ENCODE measurements at places on chromosomes 5 and 9.

GRCh38 chr5:60510049-60510448 is 189.9 kb downstream of the DEPDC1B start:
- no peaks in the 10 kb centered on the region for H3K27me3 ChIP-seq
- H3K4me3 ChIP-seq, result no peak overlapping the region
- no peaks in the 10 kb centered on the region for H3K4me1 ChIP-seq
- DNase-seq, result no peak
- no peak overlapping the region for H3K27ac ChIP-seq

GRCh38 chr9:80134487-80134886 is 562.7 kb downstream of the TLE4 start:
- no peak for DNase-seq
- H3K4me3 ChIP-seq, result no peak overlapping the region
- H3K27me3 ChIP-seq, result no peaks in the 10 kb centered on the region
- no peaks in the 10 kb centered on the region for H3K4me1 ChIP-seq
- H3K27ac ChIP-seq, result no peak overlapping the region

- no peak overlapping the region for H3K4me3 ChIP-seq
- no peaks in the 10 kb centered on the region for H3K36me3 ChIP-seq
- DNase-seq, result no peak
Measured at GRCh38 chr5:25544652-25545249, 900.0 kb upstream of the CDH10 start.

GRCh38 chr5:15256485-15256884 is 243.5 kb upstream of the FBXL7 start:
- no peak overlapping the region for H3K27ac ChIP-seq
- H3K4me3 ChIP-seq, result no peak overlapping the region
- no peaks in the 10 kb centered on the region for H3K4me1 ChIP-seq
- DNase-seq, result no peak
- H3K27me3 ChIP-seq, result no peaks in the 10 kb centered on the region
- H3K36me3 ChIP-seq, result no peaks in the 10 kb centered on the region

- DNase-seq, result no peak
- no peaks in the 10 kb centered on the region for H3K36me3 ChIP-seq
- H3K4me3 ChIP-seq, result no peak overlapping the region
- no peaks in the 10 kb centered on the region for H3K4me1 ChIP-seq
- no peak overlapping the region for H3K27ac ChIP-seq
Measured at GRCh38 chr5:81759632-81760005, 8.7 kb upstream of the SSBP2 start.

DNA sequence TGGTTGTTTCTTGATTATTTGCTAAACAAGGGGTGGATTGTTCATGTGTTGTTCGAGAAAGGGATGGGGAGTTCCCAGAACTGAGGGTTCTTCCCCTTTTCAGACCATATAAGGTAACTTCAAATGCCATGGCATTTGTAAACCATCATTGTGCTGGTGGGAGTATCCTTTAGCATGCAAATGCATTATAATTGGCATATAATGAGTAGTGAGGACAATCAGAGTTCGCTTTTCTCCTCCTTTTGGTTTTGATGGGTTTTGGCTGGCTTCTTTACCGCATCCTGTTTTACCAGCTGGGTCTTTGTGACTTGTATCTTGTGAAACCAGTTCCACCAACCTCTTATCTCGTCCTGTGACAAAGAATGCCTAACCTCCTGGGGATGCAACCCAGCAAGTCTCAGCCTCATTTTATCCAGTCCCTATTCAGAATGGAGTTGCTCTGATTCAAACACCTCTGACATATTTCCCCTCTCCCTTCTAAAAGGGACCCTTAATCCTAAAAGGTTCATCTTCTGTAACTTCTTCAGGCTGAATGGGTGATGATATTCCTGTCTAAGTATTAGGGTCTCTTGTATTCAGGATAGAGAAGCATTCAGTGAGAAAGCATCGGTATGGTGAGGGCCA is 8.7 kb upstream of the FBN2 start:
- H3K27me3 ChIP-seq, result no peaks in the 10 kb centered on the region
- H3K27ac ChIP-seq, result no peak overlapping the region

GRCh38 chr5:61398440-61398839 is 66.4 kb downstream of the ZSWIM6 start:
- H3K27ac ChIP-seq, result no peak overlapping the region
- no peak for DNase-seq
- no peak overlapping the region for H3K4me3 ChIP-seq
- H3K4me1 ChIP-seq, result peaks cover 24% of the 10 kb centered on the region
- no peaks in the 10 kb centered on the region for H3K36me3 ChIP-seq
- no peaks in the 10 kb centered on the region for H3K27me3 ChIP-seq

DNA sequence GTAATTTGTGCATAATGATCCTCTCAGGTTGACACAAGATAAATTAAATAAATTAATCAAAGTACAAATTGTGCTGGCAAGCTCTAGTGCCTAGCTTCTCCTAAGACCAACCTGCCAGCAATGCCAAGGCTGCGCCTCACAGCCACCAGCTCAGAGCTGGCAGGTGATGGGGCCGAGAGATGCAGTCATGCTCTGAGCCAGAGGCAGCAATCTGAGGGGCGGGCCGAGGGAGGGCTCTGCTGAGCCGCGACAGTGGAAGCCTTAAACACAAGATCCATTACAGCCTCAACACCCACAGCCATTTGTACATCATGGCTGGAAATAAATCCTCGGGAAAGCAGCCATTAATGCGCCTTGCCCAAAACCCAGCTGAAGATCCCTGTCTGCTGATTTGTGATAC is 20.3 kb downstream of the MED27 start:
- DNase-seq, result no peak
- H3K27me3 ChIP-seq, result no peaks in the 10 kb centered on the region
- H3K27ac ChIP-seq, result no peak overlapping the region

DNA sequence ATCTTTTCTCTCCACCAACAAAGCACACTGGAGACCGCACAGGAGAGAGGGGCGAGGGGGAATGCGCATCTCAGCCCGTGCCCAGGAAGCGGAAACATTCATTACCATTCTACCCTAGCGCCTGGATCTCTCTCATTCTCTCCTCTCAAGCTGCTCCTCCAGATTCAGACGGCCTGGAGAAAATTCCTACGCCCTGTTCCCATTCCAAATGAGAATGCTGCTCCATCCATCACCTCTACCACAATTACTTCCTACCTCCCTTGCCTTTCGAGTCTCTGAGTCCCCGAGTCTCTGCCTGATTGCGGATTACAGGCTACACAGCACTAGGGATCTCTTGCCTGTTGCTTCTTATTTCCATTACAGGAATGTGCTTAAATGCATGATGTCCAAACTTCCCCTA is 6.7 kb downstream of the DDX31 start:
- H3K36me3 ChIP-seq, result peaks cover 31% of the 10 kb centered on the region
- no peaks in the 10 kb centered on the region for H3K27me3 ChIP-seq
- H3K27ac ChIP-seq, result no peak overlapping the region
- no peak for DNase-seq

DNA sequence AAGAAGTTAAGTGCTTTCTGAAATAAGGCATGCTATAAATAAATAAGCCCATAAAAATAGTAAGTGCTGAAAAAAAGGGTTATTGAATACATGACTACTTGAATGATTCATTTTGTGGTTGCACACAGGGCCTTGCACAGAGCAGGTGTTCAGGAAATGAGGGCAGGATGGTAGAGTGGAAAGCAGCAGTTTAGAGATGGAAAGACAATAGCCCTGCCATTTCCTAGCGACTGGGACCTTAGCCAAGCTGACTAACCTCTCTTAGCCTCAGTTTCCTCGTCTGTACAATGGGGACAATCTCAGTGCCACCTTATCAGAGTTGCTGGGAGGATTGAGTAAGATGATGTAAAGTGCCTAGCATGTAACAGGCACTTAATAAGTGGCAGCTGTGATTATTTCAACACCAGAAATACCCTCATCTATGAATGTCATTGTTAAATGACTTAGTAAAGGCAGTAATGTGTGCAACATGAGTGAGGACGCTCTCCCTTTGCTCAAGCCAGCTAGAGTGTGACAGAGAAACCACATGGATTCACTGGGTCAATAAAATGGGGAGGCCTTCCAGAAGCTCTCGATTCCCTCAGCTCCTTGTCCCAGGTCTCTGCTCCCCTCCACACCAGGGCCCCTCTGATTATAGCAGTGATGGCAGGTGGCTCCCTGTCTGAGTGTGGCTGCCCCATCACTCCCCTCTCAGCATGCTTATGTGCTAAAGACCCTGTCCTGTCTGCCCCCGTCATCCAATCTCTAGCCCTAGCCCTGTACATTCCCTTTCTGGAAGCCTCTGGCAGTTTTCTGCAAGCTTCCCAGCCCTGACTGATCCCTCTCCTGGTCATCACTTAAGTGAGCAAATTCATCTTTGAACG is 16.0 kb upstream of the PHF19 start:
- no peak overlapping the region for H3K27ac ChIP-seq
- H3K4me3 ChIP-seq, result no peak overlapping the region
- H3K36me3 ChIP-seq, result no peaks in the 10 kb centered on the region
- no peak for DNase-seq
- no peaks in the 10 kb centered on the region for H3K4me1 ChIP-seq
- H3K27me3 ChIP-seq, result no peaks in the 10 kb centered on the region

- DNase-seq, result no peak
- H3K4me1 ChIP-seq, result peaks cover under 1% of the 10 kb centered on the region
- no peaks in the 10 kb centered on the region for H3K36me3 ChIP-seq
- no peak overlapping the region for H3K27ac ChIP-seq
Measured at GRCh38 chr5:136101884-136102283, 30.8 kb upstream of the SMAD5 start.

DNA sequence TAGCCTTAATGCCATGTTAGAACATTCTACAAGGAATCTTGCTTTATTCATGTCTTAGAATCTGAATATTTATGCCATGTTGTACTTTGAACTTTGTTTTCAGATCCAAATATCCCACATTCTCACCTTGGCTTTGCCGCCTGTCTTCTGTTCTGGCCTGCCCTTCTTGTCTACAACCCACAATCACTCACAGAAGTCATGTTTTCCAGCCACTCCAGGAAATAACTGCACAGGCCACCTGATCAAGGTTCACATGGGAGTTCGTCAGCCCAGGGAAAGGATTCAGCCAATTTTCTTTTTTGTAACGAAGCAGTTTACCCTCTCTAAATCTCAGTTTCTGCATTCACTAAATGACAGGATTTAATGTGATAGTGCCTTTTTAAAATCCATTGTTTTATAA is 70.5 kb downstream of the JAKMIP2 start:
- H3K36me3 ChIP-seq, result no peaks in the 10 kb centered on the region
- H3K27ac ChIP-seq, result no peak overlapping the region
- no peak for DNase-seq

DNA sequence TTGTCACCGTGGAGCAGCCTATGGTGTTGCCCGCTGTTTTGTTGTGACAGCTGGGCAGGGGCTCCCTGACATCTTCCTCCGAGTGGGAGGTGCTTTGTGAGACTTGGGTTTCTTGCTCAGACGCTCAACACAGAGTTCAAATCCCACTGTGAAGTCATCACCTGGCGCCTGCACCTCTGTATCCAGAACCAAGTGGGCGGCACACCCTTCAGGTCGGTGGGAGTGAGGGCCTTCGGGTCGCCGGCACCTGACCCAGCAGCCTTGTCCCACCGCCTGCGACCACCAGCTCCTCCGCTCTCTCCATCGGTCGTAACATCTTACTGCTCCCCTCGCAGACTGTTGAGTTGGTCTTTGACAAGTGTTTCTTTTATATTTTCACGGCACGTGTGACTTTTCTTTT is 37.6 kb upstream of the EXOC3 start:
- no peaks in the 10 kb centered on the region for H3K36me3 ChIP-seq
- H3K27me3 ChIP-seq, result no peaks in the 10 kb centered on the region
- no peaks in the 10 kb centered on the region for H3K4me1 ChIP-seq

- H3K4me3 ChIP-seq, result no peak overlapping the region
- no peak for DNase-seq
Measured at GRCh38 chr9:81379655-81380054, 309.7 kb downstream of the TLE1 start.

DNA sequence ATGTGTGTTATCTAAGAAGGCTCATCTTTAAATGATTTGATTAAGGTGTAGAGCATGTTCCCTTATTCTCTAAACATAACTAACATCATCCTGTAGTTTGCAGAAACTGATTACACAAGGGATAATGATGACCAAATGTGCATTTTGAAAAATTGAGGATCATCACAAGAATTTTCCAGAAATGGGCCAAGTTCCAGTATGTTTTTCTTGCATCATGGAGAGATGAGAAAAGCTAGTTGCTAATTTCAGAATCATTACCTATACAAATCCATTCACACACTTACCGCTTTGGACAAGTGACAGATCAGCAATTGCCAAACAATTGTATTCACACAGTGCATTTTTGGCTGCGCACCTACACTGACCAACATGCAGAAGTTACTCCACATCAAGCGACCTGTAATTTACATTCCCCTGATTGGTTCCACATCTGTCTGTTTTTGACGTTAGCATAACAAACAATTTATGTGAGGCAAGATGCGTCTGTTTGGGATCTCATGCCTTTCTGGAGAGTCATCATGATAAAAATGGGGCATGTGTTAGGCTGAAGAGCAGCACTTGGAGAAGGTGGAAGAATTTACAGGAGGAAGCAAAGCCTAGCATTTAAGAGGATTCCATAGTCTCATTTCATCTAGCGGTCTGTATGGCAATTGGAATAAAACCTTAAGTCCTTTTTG is 2.8 kb upstream of the BNC2 start:
- H3K4me3 ChIP-seq, result no peak overlapping the region
- no peaks in the 10 kb centered on the region for H3K36me3 ChIP-seq
- H3K27me3 ChIP-seq, result peaks cover 14% of the 10 kb centered on the region
- H3K4me1 ChIP-seq, result peaks cover 6% of the 10 kb centered on the region
- DNase-seq, result no peak
- H3K27ac ChIP-seq, result no peak overlapping the region

GRCh38 chr5:1801967-1802295 is 724 bp downstream of the NDUFS6 start:
- H3K27ac ChIP-seq, result no peak overlapping the region
- peaks cover 36% of the 10 kb centered on the region for H3K36me3 ChIP-seq
- H3K4me1 ChIP-seq, result peaks cover 14% of the 10 kb centered on the region
- no peak for DNase-seq

DNA sequence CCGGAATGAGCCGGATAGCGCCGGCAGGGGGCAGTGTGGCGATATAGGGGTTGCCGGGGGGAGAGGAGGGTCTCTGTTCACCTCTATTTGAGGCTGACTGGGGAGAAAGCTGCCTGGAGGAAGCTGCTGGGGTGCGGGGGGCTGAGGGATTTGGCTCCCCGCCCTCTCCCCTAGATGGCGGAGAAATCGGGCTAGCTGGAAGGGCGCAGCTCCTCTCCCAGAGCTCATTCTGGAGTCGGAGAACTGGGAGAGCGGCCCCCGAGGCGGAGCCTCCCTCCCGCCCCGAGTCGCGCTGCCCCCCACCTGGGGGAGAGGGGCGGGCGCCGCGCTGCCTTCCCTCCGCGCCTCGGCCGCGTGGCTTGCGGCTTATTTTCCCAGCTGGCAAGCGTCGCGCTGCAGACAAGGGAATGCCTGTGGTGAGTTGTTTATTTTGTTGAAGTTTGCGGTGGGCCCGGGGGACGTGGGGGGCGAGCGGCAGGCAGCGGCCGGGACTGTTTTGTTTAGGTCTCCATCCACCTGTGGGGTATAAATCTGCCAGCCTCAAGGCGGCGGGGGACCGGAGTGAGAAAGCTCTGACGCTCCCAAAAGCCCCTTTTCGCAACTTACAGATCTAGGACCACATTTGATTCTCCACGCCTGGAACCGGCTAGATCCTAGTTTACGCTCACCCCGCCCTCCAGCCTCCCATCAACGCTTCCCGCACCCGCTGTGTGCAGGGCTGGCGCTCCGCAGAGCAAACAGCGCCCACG is 4.1 kb upstream of the RGMB start:
- peak overlapping the region; percentile 77 for H3K4me3 ChIP-seq
- no peaks in the 10 kb centered on the region for H3K27me3 ChIP-seq
- peaks cover 48% of the 10 kb centered on the region for H3K4me1 ChIP-seq
- peak; percentile 49 for DNase-seq
- H3K36me3 ChIP-seq, result no peaks in the 10 kb centered on the region

GRCh38 chr9:99029083-99029645 is 75.7 kb upstream of the TGFBR1 start:
- no peak for DNase-seq
- no peaks in the 10 kb centered on the region for H3K36me3 ChIP-seq
- no peaks in the 10 kb centered on the region for H3K27me3 ChIP-seq
- no peak overlapping the region for H3K27ac ChIP-seq
- no peaks in the 10 kb centered on the region for H3K4me1 ChIP-seq
